ENCODE measurements at places on chromosomes 11 and 22.

- DNase-seq = no peak
These were observed 26.7 kb downstream of the IRAG1 start for GRCh38 chr11:10666556-10667520.

DNA sequence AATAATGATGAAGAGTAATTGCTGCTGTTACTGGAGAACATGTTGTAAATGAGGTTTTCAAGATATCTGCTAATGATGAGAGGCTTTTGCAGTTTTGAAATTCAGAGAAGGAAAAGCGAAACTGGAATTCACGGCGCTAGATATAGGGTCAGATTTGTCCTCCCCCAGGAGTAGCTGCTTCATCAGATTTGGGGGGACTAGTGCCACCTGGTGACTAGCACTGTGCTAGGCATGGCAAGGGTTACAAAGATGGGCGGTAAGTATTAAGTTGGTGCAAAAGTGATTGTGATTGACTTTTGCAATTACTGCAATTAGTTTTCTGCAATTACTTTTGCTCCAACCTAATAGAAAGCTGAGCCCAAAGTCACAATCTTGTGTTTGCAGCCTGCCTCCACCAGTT is 879.9 kb upstream of the TENM4 start:
- no peak for DNase-seq

DNA sequence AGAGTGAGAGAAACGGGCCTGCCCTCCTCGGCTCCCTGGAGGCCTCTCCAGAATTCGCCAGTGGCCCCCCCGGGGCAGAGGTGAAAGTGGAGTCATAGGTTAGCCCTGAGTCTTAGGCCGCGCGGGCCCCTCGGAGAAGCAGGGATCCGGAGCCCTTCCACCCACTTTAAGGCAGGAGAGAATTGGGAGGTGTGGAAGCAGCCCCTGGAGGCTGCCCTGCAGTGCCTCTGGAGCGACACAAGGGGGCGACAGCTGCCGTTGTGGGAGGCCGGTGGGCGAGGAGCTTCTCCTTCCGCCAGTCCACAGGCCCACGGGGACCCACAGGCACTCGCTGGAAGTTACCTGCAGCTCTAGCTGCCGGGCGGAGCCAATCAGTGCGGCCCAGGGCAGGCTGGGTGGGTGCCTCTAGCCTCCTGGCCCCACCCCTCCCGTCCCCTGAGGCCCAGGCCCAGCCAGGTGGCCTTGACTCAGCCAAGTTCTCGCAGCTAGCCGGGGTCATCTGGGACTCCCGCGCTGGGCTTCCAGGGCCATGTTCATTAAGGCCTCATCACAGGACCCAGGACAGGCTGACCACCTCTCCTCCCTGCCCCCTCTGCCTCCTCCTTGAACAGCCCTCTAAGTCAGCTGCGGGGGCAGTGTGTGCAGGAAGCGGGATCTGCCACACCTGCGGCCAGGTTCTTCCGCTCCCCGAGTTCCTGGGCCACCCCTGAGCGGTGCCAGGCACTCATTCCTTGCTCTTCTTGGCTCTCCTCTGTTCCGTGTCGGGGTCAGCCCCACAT is 5.0 kb downstream of the DGKZ start:
- DNase-seq = peak; percentile 83

DNA sequence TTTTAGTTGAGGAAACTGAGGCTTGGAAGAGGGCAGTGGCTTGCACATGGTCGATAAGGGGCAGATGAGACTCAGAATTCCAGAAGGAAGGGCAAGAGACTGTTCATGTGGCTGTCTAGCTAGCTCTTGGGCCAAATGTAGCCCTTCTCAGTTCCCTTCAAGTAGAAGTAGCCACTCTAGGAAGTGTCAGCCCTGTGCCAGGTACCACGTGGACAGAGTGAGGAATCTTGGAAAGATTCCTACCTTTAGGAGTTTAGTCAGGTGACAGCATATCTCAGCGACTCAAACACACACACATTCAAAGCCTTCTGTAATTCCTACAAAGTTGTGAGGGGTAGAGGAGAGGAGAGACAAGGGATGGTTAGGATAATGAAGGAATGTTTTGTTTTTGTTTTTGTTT is 18.3 kb downstream of the PIK3IP1 start:
- DNase-seq = no peak

GRCh38 chr11:102469196-102469821 is 16.7 kb upstream of the TMEM123 start:
- no peak for DNase-seq

- no peak for DNase-seq
These were observed 32.0 kb downstream of the EXPH5 start for GRCh38 chr11:108561535-108561991.

DNA sequence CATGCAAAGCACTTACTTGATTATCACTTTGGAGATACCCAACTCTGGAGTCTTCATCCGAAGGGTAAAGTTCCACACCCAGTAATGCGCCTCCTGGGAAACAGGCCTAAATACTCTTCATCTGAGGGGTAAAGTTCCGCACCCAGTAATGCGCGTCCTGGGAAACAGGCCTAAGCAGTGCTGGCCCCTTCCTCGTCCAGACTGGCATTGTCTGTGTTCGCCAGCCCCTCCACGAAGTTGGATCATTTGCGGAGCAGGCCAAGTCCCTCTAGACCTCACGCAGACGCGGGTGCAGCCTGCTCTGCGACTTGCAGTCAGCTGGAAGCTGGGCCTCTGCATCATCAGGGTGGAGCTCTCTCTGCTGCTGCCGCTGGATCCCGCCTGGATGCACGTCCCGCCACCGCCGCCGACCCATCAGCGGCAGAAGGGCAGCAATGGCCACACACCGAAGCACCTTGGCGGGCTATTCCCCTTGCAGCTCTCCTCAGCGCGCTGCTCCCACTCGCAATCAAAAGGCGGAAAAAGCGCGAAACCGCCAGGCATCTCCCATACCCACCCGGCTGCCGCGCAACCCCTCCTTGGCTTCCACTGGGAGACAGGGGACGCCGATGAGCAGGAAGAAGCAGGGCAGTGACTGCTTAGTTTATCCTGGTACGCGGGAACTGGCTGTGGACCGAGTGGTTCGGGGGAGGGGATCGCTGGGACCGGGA is 34.1 kb upstream of the GLYATL1 start:
- no peak for DNase-seq

- no peak for DNase-seq
These were observed 12.3 kb downstream of the OR4C5 start for GRCh38 chr11:48354013-48354412.

DNA sequence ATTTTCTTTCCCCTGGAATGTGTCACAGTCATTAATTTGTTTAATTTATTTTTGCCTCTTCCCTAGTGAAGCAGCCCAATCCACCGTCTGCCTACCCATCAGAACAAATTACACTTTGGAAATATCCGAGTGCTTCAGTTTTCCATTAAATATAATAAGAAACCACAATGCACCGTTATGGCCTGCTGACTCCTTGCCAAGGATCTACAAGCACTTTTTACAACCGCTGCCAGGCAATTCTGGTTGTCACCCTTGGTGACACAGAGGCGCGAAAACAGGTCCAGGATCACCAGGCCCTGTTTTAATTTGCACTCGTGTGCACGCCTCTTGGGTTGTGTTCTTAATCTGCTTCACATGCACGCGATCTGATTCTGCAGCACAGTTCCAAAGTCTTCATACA is 43.9 kb downstream of the KIRREL3 start:
- no peak for DNase-seq

GRCh38 chr11:112274007-112274783 is 13.5 kb upstream of the PLET1 start:
- no peak for DNase-seq

- DNase-seq = no peak
These were observed 134.4 kb upstream of the SORL1-AS1 start for GRCh38 chr11:121587182-121587581.

DNA sequence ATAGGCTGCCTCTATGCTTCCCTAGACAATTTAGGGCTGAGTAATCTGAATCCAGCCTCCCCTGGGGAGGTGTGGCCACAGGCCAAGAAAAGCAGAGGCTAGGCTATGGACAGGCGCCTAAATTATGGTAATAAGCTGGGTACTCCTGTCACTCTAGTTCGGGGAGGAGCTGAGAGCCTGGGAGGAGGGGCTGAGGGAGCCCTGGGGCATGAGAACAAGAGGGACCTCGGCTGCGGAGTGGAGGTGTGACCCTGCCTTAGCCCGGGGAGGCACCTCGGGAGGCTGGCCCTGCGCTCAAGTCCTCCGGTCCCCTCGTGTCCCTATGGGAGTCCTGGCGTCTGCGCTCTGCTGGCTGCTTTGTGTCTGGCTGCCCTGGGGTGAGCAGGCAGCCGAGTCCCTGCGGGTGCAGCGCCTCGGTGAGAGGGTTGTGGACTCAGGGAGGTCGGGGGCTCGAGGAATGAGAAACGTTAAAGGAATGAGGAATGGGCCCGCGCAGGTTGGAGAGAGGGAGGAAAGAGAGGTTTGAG is at the start of gene OTOG:
TSS of gene OTOG (plus strand) at position 209 of the 527 bp plus-strand sequence. CDS start at position 323, 114 bp downstream.
- peak; percentile 26 for DNase-seq

GRCh38 chr11:35486446-35486845 is 39.0 kb downstream of the PAMR1 start:
- DNase-seq = no peak

DNA sequence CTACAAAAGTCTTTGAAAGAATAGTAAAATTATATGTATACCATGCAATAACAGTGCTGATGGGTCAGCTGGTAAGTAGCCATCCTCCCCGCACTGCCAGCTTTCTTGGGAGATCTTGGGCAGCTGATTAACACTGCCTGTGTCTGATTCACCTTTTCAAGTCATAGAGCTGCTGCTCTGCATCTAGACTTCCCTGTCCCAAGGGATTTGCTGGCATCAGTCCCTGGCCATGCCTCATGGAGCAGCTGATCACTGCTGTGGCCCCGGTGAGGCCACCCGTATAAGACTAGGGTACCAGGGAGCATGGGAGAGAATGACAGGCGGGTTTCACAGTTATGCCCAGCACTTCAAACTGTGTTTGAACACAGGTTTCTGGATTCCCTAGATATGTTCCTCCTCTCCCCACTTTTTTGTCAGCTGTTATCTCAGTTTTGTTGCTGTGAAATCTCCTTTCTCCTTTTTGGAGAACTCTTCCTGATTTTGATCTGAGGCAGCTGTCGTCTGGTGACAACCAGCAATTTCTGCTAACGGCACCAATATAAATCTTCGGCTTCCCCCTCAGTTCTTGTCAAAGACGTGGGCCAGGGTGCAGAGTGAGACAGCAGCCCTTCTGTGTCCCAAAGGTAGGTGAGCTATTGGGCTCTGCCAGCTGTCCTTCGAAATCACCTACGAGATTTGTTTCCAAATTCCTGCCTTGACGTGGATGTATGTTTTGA is 438.9 kb downstream of the NTM start:
- DNase-seq = no peak

- DNase-seq = peak; percentile 9
These were observed 22.7 kb upstream of the C1QTNF4 start for GRCh38 chr11:47616726-47617416.

- no peak for DNase-seq
These were observed 1.0 kb upstream of the BRSK2 start for GRCh38 chr11:1388763-1389102.

GRCh38 chr11:86816251-86816726 is 15.9 kb downstream of the PRSS23 start:
- DNase-seq = no peak

DNA sequence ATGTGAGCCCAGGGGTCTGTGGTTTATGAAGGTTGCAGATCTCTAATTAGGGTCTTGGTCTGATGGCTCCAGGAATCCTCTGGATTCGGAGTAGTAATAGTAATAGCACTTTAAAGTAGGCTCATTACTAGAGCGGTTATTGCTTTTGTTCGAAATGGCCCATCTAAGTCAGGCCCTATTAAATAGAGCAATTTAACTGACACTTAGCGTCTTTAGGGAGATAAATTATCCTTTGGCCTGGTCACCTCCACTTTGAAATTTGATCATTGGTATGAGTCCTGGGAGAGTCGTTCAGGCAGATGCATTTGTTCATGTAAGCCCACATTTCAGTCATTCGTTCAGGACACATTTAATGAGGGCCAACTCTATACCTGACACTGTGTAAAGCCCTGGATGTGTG is 54.8 kb downstream of the LDLRAD3 start:
- no peak for DNase-seq

GRCh38 chr11:122141725-122142124 is 25.7 kb upstream of the BLID start:
- no peak for DNase-seq

DNA sequence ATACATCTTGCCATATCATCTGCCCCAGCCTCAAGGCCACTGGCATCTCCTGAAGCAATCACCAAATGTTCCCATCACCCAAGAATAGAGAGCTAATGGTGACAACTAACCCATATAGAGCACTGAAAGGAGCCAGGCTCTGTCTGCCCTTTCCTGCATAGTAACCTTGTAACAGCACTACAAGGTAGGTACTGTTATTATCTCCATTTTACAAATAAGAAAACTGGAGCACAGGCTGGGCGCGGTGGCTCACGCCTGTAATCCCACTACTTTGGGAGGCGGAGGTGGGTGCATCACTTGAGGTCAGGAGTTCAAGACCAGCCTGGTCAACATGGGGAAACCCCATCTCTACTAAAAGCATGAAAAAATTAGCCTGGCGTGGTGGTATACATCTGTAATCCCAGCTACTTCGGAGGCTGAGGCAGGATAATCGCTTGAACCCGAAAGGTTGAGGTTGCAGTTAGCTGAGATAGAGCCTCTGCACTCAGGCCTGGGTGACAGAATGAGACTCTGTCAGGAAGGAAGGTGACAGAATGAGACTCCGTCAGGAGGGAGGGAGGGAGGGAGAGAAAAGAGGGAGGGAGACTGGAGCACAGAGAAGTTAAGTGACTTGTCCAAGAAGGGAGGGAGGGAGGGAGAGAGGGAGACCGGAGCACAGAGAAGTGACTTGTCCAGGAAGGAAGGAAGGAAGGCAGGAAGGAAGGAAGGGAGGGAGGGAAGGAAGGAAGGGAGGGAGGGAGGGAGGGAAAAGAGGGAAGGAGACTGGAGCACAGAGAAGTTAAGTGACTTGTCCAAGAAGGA is 2.2 kb downstream of the SLC35F2 start:
- DNase-seq = no peak

DNA sequence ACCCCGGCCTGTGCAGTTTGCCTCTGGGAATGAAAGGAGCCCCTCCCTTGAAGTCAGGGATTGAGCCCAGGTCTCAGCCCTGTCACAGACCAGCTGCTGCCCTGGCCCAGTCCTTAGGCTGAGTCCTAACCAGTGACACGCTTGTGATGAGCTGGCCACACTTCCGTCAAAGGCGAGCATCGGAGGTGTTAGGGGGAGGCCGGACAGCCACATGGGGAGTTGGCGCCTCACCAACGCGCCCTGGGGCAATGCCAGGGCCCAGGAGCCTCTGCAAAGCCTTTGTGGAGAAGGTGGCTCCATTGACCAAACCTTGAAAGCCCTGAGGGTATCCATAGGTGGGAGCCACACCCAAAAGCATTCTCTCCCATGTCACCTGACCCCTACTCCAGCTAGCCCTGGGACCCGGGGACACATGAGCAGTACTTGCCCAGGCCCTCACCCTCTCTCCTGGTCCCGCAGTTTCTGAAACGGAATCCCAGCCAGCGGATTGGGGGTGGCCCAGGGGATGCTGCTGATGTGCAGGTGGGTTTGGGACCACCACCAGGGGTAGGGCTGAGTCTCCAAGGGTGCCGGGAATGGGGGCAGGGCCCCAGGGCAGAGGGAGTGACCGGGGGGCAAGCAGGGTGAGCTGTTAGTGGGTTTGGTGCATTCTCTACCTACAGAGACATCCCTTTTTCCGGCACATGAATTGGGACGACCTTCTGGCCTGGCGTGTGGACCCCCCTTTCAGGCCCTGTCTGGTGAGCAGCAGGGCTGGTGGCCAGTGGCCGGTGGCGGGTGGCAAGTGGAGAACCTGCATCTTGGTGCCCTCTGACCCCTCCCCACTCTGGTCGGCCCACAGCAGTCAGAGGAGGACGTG is 3.7 kb downstream of the PTPRCAP start:
- peak; percentile 54 for DNase-seq

- DNase-seq = no peak
These were observed 71.8 kb upstream of the TEAD1 start for GRCh38 chr11:12602421-12602820.

- DNase-seq = no peak
These were observed 134.6 kb upstream of the TEAD1 start for GRCh38 chr11:12539572-12539971.
